ENCODE measurements at places on chromosomes 1 and 21.

GRCh38 chr1:29258189-29258975 is 22.1 kb downstream of the PTPRU start:
- no peak for DNase-seq

DNA sequence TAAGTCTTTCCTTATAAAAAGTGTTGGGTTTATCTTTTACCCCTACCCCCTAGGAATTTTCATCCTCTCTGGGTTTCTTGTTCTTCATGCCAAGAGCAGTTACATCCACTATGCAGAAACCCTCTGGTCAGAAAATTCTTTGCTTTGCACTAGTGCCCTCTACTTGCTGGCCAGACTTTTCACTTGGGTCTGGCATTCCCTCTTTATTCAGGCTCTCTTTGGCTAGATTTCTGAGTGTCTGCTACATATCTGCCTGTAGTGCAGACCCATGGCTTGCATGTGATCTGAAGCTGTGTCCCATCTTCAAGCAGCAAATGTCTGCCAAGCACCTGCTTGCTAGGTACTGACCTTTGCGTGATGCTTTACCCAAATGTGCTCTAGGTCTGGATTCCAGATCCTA is 237.0 kb downstream of the GPATCH2 start:
- DNase-seq, result no peak

GRCh38 chr1:11051781-11052511 is 4.9 kb upstream of the MASP2 start:
- no peak for DNase-seq

- DNase-seq, result no peak
Measured at GRCh38 chr1:44020464-44020863, 10.8 kb downstream of the SLC6A9 start.
